ENCODE measurements at places on chromosomes 7 and 10.
A peak's percentile ranks its signal among the peaks of the same experiment; 100 is the strongest.

GRCh38 chr7:89064831-89065230, 269.3 kb upstream of the TEX47 start:
- DNase-seq: no peak

DNA sequence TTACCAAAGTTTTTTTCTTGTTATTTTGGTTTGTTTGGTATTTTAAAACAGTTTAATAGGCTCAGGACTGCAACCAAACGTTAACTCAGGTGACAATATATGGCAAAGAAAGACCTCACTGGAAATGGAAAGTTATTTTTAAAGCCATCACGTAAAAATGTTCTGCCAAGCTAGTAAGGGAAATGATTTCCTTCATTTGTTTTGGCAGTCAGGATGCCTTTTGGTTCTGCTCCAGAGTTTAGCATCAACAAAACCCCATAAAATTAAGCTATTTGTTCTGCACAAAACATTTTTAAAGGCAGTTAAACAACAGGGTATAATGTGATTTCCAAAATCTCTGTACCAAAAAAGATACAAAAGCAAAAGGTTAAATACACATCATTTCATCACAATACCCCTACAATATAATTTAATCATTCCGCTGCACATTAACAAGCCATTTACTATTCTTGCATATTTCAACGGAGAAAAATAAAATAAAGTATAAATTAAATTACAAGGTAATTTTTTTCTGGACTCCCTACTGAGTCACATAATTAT, 172.4 kb downstream of the SEMA3E start:
- DNase-seq: no peak

- peak; percentile 77 for DNase-seq
These were observed 655.7 kb downstream of the INHBA start for GRCh38 chr7:41047211-41047610.

DNA sequence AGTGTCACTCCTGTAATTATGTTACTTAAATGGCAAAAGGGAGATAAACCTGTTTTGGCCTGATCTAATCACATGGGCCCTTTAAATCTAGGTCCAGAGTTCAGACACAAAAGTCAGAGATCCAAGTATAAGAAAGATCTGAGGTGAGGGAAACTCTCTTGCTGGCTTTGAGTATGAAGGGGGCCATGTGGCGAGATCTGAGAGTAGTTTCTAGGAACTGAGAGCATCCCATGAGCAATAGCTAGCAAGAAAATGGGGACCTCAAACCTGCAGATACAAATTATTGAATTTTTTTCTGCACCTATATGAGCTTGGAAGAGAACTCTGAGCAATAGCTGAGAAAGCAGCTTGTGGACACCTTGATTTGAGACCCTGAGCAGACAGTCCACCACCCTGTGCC, 27.6 kb downstream of the ANKRD7 start:
- DNase-seq: no peak

DNA sequence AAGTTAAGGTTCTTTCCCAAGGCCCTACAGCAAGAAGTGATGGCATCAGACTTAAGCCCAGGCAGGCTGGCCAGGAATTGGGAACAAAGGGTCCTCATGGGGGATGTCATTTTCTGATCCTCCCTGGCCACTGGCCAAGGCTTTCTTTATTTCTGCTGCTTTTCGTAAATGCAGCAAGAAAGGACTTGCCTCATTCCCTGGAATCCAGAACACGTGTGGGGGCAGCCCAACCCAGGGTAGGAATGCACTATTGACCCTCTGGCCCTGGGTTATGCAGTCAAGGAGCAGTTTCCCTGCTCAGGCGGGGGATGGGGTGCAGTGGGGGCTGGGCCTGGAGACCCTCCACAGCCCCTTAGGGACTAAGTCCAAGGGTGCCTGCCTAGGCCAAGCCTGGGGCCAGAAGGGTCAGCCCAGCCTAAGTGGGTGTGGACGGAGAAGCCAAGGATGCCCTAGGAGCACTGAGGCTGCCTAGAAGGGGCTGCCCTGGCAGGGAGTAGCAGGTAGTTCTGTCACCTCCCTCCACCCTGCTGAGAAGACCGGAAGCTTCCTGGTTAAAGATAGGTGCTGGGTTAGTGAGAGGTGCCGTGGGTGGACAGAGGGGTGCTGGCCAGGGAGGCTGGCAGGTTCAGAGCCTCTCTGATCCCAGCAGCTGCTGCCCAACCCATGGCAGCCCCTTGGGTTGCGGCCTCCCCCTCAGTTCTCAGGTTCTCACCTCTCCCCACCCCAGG, 179.2 kb downstream of the SH3PXD2A start:
- DNase-seq: peak; percentile 94

DNA sequence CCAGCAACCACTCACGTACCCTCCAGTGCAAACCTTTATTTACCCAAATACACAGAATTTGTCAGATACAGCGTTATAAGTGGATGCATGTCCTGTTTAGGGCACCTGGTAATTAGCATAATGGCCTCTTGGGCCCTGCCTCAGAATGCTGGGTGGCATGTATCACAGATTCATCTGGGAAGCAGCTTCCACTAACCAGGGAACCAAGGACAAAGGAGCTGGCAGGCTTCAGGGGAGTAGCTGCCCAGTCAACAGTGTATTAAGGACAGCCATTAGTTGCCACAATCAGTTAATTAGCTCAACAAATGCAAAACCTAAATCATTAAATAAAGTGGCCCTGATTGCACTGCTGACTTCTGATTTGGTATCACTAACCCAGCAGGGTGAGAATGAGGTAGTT, 105.7 kb downstream of the RAPGEF5 start:
- no peak for DNase-seq

DNA sequence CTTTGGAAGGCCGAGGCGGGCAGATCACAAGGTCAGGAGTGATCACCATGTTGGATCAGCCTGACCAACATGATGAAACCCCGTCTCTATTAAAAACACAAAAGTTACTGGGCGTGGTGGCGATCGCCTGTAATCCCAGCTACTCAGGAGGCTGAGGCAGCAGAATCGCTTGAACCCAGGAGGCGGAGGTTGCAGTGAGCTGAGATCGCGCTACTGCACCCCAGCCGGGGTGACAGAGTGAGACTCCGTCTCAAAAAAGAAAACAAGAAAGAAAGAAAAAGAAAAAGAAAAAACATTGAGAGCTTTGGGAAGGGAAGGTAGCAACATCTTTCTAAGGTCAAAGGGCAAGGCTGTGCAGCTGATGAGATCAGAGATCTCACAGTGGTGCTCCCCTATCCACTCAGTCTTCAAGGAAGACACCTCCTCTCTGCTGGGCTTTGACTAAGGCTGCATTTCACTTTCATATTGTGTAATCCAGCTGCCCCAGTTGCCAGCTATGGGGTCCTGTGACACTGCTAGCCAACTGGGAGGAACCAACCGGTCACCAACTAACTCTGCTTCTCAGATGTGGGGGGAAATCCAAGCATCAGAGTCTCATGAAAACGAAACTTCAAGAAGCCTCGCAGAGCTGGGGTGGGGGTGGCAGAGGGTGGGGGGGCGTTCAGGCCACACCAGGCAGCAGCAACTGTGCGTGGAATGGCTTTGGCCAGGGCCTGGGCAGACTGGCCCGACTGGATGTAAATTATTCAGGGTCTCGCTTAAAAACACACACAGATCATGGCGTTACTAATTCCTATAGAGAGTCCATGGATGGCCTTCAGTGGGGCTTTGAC, 1.5 kb downstream of the IL15RA start:
- peak; percentile 61 for DNase-seq

DNA sequence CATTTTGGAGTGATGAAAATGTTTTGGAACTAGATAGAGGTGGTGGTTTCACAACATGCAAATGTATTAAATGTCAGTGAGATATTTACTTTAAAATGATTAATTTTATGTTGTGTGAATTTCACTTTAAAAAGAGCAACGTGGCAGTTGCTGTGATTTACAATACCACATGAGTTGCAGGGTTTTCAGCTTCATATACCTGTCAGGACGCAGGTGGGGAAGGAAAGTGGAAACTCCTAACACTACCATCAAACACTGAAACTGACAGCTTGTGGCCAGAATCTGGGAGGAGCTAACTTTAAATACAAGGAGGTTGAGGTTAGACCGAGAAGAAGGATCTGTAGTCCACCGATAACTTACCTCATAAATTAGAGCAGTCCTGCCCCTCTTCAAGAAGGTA, 168.9 kb upstream of the TMEM72 start:
- no peak for DNase-seq

DNA sequence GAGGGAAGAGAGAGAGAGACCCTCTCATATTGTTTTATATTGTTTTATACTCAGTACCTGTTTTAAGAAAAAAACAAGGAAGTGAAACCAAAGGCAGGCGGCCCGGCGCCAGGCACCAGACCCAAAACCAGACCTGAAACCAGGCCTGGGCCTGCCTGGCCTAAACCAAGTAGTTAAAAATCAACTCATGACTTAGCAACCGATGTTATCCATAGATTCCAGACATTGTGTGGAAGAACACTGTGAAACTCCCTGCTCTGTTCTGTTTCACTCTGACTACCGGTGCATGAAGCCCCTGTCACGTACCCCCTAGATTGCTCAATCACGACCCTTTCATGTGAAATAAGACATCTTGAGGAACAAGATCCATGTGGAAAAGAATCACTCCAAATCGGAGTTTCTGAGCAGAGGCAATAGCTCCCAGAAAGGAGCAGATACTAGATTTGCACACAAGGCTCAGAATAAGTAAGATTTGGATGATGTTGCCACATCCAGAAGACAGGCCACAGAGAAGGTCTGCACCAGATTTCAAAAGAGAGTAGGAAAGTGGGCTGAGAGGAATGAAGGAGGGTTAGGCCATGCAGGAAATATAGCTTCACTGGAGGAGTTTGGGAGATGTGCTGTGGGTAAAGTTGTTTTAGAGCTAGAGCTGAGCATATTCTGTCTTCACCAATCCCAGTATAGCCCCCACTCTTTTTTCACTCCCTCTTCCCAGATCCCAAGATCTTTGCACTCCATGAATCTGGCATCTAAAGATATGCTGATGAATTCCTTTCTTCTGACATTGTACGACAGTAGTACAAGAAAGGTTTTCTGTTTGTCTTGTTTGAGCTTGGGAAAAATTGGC, 8.8 kb upstream of the ZNF248 start:
- no peak for DNase-seq

GRCh38 chr7:29416938-29417305, 146.7 kb upstream of the PRR15 start:
- DNase-seq: no peak

- DNase-seq: no peak
These were observed 10.6 kb upstream of the ARID5B start for GRCh38 chr10:61890881-61891409.

- DNase-seq: no peak
These were observed 69.0 kb upstream of the ZNF479 start for GRCh38 chr7:57201021-57201894.

- DNase-seq: peak; percentile 15
These were observed 104.7 kb downstream of the SFMBT2 start for GRCh38 chr10:7306147-7306546.

GRCh38 chr10:51425431-51425830, 274.0 kb downstream of the CSTF2T start:
- no peak for DNase-seq

GRCh38 chr10:48818081-48818480, 121.6 kb downstream of the LRRC18 start:
- DNase-seq: no peak

DNA sequence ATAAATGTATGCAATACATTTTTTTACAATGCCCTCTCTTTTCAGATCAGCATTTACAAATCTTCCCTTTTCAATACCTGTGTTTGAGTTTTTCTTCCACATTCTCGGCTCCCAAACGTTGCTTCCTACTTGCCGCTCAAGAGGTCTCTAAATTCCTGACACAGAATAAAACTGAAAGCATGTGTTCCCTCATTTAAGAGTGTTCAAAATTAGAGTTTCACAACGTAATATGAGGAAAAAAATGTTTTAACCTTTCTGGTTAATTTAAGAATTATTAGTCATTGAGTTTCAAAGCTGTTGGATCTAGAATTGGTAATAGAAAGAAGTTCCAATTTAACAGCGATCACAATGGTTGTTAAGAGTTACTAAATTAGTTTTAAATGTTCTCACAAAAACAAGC, 100.4 kb downstream of the ARID5B start:
- no peak for DNase-seq

GRCh38 chr10:77877441-77878344, 48.9 kb downstream of the DLG5 start:
- peak; percentile 79 for DNase-seq

Data from fibroblast of villous mesenchyme (primary cell).